ENCODE measurements at places on chromosomes 7 and 10. TPM values are rescaled to one million over a fixed set of nuclear protein-coding genes. Genes with fewer than 3 reads are reported as not detected.

DNA sequence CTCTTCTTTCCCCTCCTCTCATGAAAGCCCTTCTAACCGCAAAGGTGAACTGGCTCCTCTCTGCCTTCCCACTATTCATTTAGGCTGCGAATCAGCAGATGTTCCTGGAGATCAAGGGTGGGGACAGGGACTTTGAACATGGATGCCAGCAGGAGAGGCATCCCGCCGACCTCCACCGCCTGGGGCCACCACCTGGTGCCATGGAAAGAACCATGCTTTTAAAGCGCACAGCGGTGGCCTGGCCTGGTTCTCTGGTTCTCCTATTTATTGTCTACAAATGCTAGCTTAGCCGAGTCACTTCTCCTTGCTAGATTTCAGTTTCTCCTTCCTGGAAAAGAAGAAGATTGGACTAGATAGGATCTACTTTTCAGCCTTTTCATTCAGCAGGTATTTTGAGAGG lies 43.2 kb upstream of the KCNMA1 start:
- DNase-seq = no peak

DNA sequence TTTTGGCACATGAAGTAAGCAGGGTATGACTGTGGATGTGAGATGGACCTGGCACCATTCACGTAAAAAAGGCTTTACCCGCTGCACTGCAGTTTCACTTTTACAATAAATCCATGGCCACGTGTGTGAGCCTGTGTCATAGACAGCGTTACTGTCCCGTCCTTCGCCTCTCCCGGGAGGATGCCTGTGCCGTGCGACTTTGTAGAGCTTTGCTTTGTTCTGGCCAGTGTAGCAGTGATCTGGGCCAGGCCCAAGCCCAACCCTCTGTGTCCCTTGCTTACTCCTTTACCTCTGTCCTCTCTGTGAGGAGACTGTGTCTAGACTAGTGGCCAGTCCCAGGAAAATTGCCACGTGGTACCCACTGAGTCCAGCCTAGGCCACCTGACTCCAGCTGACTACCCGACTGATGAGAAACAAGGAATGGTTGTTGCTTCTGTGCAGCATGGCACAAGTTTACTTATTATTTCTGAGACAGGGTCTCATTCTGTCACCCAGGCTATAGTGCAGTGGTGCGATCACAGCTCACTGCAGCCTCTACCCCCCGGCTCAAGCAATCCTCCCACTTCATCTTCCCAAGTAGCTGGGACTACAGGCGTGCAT lies 48.1 kb downstream of the JAKMIP3 start:
- DNase-seq = peak; percentile 16

- no peak for DNase-seq
These were observed 40.8 kb upstream of the SEC61G start for GRCh38 chr7:54799792-54800191.

GRCh38 chr7:99253369-99253768 lies 19.3 kb upstream of the MYH16 start:
- DNase-seq = no peak

GRCh38 chr7:133860628-133861335 lies 266.4 kb upstream of the LRGUK start:
- DNase-seq = no peak

INTS1 gene
- 153 TPM for total RNA-seq

GRCh38 chr7:149783386-149784250 lies 10.2 kb upstream of the ZNF467 start:
- DNase-seq = no peak

DNA sequence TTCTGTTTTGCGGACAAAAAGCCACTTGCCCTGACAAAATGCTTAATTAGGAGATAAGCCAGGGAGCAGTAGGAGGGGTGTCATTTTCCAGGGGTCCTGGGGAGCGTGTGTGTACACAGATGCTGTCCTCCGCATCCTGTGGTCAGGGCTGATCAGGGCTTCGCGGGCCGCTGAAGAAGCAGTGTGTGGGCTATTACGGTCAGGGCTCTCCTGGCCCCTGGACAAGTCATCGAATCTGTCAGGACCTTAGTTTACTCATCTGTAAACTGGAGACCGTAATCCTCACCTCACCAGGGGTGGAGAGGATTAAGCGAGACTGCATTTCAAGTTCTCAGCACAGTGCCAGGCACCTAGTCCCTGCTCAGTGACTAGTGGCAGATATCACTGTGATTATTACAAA lies 26.0 kb upstream of the MXI1 start:
- DNase-seq = no peak

UPK3B gene
- total RNA-seq = 1.6 TPM

HOXA6 gene
- 0.81 TPM for total RNA-seq

GRCh38 chr10:36725581-36726520 lies 399.5 kb upstream of the ANKRD30A start:
- DNase-seq = no peak

DNA sequence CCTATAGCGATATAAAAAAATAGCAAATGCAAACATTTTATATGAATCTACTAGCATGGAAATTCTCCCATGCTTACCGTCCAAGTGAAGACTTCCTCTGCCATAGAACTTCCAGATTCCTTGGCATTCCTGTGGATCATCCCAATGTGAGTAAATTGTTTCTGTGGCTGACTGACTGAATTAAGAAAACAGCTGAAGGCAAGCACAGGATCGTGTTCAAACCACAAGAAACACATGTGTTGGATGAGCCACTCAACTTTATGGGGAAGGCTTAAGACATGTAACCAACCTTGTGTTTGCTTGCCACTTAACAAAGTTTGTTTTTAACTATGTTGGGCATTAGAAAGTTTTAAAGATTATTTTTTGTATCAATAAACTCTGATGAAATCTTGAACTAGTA lies 2.6 kb upstream of the MYPN start:
- DNase-seq = no peak

GRCh38 chr7:106818736-106819135 lies 46.3 kb upstream of the PIK3CG start:
- DNase-seq = no peak

- DNase-seq = no peak
These were observed 49.5 kb upstream of the ZPBP start for GRCh38 chr7:50142425-50143017.

KCP gene
- 1.1 TPM for total RNA-seq

VAX1 gene
- not detected for total RNA-seq

- DNase-seq = no peak
These were observed 191.5 kb downstream of the PHTF2 start for GRCh38 chr7:77989981-77990566.

DNA sequence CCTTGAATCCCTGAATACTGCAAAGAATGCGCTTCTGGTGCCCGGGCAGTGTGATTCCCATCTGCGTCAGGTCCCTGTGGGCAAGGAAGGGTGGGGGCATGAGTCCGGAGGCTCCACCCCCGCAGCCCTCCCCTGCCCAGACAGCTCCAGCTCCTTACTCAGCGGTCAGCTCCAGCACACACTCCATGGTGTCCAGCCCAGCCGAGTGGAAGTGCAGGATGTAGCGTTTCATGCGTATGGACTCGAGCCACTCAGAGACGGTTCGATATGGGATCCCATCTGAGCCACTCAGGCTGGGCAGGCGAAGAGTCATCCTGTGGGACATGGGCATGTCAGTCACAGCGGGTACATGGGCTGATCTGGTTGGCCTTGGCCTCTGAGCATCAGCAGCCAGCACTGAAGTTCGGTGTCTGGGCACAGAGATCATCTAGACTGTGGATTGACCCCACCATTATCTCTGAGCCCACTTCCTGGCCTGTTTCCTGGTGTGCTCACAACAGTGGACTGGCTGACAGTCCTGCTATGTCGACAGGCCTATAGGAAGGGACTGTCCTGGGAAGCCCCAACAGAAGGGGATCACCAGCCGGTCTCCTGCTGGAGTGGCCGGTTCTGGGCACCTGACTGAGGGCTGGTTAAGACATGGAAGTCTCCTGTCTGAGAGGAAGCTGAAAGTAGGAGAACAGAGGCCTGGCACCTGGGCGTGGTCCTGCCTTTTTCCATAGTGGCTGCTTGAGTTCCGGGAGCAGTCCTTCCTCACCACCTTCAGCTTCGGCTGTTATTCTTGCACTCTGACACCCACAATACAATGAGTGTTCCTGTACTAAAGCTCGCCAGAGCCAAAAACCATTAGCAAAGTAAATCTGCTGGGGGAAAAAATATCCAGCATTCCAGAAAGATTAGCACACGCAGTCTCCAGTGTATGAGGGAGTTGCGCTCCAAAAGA lies 10.6 kb downstream of the ZYX start:
- no peak for DNase-seq

GRCh38 chr7:2757361-2757903 lies 69.4 kb downstream of the AMZ1 start:
- no peak for DNase-seq

DNA sequence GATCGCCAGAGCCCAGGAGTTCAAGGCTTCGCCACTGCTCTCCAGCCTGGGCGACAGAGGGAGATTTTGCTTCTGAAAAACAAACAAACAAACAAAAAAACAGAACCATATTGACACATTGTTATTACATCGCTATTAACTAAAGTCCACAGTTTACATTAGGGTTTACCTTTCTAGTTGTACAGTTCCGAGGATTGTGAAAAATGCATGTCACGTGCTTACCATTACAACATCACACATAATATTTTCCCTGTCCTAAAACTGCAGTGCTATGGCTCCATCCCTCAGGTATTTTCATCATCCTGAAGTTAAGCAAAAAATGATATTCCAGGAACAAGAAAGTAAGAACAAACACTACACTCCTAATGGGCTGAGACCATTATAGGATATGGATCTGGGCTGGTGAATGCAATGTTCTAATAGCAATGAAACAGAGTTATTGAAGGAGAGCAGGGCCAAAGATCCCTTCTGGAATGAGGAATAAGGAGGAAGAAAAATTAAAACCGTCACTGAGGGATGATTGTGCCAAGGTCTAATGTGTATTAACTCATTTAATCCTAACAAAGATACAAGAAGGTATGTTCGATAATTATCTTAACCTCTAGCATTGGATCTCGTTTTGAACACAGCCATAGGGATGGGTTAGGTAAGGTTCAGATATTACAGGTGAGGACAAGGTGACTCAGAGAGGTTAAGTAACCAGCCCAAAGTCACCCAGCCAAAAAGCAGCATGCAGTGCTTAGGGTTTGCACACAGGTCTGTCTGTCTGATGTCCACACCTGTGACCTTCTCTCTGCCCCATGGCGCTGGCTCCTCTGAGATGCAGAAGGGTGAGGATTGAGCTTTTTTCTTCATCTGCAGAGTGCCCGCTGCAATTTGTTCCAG lies 14.0 kb upstream of the CUX1 start:
- DNase-seq = no peak

DNA sequence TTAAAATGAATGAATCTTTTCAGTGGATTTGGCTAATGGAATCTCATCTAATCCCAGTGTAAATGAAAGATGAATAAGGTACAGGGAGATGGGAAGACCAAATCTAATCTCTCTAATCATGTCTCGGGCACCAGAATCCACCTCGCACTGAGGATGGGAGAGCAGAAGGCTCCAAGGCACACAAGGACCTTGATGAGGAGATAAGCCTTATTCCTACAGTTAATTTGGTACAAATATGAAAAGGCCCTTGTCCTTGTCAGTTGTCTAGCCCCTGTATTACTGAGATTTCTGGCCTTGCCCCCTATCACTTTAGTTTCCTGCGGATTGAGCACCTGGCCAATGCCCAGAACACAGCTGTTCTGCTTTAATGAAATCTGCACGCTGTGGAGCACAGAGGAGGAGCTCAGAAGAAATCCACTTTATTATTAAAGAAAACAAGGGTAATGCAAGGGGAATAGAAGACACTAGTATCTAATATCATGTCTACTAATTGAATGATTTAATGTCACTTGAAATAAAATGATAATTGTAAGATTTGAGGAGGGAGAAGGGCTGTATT lies 321.4 kb upstream of the HGF start:
- DNase-seq = no peak

DNA sequence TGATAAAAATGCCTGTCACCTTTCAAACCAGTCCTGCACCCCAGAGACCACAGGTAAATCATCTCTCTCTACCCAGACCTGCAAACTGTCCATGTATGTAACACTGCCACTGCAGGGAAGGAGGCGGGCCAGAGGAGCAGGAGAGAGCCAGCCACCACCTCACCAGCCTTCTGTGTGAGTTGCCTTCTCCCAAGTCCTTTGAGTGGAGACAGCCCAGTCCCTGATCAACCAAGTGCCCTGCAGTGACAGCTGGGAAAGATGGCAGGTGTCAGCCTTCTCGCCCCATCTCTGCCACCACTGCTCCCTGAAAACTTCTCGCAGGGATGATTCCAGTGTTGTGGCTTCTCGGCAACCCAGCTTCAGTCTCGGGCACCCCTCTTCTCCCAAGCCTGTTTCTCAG lies 42.4 kb downstream of the MTURN start:
- DNase-seq = no peak

PNLIP gene
- total RNA-seq = not detected

TFPI2 gene
- not detected for total RNA-seq

VSTM4 gene
- total RNA-seq = 0.25 TPM

- DNase-seq = no peak
These were observed 167.8 kb downstream of the PLXDC2 start for GRCh38 chr10:19983880-19984565.

- no peak for DNase-seq
These were observed 162.0 kb upstream of the MGMT start for GRCh38 chr10:129305046-129305445.

GRCh38 chr7:111439977-111440376 lies 122.3 kb downstream of the IMMP2L start:
- DNase-seq = no peak

SFRP5 gene
- total RNA-seq = not detected

DNA sequence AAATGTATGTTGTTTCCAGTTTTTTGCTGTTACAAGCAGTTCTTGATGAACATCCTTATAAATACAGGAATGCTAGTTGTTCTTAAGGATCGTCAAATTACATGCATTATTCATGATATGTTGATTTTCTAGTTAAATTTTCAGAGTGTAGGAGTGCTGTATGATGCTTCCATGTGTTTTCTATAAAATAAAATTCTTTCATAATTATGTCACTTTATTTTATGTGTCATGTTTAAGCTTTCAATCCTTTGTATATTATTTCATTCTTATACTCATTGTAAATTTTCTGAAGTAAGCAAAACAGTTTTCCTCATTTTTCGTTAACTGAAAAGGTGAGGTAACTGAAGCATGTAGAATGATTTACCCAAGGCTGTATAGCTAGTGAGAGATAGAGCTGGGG lies 16.8 kb upstream of the MYPN start:
- DNase-seq = no peak

DNA sequence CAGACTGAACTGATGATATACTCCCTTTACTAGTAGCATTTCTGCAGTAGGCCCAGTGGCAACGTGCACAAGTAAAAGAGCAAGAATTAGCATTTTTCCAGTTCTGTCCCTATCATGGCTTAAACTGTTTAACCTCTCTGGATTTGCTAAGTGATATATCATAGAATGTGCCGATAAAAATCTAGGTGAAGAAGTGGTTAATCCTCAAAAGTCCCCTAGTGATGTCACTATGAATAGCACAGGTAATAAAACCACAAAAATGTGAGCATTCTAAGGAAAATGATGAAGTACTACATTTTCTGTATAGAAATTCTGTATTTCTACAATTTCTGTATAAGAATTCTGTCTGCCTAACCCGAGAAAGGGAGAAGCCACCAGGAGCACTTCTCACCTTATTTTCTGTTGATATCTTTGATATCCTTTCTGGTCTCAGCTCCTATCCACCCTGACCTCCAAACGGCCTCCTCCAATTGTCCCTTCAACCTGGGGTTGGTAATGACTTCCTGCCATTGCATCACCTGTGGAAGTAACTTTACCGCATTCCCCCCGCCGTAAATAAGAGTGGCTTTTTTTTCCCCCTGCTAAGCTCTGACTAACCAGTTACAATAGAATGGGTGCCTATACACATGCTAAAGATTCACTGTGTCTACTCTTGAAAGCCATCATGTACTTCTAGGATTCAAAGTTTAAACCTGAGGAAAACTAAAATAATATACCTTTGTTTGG lies 155.9 kb upstream of the ASAH2 start:
- no peak for DNase-seq

- DNase-seq = no peak
These were observed 31.6 kb downstream of the ASZ1 start for GRCh38 chr7:117395743-117396142.

- DNase-seq = no peak
These were observed 151.1 kb upstream of the PPP2R2D start for GRCh38 chr10:131749767-131750142.

All from natural killer cell treated with Interleukin-12 subunit alpha and Interleukin-12 subunit beta and Interleukin-15 and Interleukin-18, amount 100 ng/mL, for 72 hours (primary cell).